ENCODE measurements at places on chromosomes 12 and 14.

GRCh38 chr12:104680070-104680469 is 223.3 kb downstream of the CHST11 start:
- DNase-seq = no peak

DNA sequence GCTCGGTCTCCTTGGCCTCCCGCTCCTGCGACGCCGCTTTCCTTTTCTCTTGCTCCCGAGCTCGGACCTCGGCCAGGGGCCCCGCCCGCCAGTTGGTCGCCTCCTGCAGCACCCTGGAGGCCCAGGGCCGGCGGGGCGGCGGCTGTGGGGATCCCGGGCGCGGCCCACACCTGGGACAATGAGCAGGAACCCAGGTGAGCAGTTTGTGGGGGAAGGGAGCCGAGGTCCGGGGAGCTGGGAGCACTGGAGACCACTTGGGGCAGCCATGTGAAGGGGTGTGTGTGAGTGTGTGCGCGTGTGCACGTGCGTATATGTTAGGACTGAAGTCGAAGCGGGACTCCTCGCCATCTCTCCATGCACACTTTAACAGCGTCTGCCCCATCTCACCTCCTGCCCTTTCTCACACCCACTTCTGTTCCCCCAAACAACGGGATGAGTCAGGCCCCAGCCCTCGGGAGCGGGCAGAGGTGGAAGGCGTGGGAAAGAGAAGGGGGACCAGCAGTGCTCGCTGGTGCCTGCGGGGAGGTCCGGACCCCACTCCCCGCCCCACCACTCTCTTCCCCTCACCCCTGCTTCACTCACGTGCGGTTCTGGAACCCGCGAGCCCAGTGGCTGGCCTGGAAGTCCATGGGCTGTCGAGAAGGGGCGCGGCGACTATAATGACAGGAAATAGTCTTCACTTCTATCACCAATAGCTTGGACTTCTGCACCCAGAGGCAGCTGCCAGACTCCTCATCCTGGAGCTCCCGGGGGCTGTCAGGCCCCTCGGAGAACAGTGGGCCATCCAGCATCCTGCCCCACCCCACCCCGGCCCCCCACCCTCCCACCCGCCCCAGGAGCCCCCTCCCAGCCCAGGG is 450 bp downstream of the DDN start:
- no peak for DNase-seq

GRCh38 chr12:44015333-44015941 is 179.6 kb downstream of the TMEM117 start:
- DNase-seq = no peak

DNA sequence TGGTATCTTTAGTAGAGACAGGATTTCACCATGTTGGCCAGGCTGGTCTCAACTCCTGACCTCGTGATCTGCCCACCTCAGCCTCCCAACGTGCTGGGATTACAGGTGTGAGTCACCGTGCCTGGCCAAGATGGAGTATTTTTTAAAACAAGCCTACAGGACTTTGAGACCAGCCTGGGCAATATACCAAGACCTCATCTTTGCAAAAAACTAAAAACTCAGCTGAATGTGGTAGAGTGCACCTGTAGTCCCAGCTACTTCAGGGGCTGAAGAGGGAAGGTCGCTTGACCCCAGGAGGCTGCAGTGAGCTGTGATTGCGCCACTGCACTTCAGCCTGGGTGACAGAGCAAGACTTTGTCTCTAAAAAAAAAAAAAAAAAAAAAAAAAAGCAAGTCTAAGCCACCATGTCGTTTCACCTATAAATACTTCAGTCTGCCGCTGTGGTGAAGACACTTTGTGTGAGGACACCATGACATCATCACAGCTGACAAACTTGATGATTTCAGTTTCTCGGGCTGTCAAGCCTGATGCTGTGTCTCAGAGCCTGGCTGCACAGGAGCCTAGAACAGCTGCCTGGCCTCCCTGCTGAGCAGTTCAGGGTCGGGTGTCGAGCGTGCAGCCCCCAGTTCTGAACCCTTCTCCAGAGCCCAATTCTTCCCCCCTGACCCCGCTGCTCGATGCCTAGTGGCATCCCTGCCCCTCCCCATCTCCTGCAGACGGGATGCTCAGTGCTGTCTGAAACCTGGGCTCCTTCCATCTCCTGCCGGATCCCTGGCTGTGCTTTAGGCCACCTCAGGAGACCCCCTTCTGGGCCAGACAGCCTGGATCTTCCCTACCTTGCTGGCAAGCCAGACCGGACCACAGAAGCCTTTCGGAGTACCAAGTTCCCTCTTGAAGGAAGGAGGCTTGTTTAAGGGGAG is 119.2 kb upstream of the EVL start:
- DNase-seq = no peak

Measured in H54 (cell line).